ENCODE measurements at places on chromosomes 5 and 9.
A peak's percentile ranks its signal among the peaks of the same experiment; 100 is the strongest.

GRCh38 chr9:87889882-87890252 lies 7.2 kb downstream of the SPATA31E1 start:
- no peak for DNase-seq

- DNase-seq, result no peak
Measured at GRCh38 chr5:93422652-93423280, 158.3 kb downstream of the NR2F1-AS1 start.

- DNase-seq, result no peak
Measured at GRCh38 chr9:121439711-121440664, 59.7 kb downstream of the GGTA1 start.

GRCh38 chr9:127541865-127542264 lies 70.2 kb upstream of the STXBP1 start:
- no peak for DNase-seq

DNA sequence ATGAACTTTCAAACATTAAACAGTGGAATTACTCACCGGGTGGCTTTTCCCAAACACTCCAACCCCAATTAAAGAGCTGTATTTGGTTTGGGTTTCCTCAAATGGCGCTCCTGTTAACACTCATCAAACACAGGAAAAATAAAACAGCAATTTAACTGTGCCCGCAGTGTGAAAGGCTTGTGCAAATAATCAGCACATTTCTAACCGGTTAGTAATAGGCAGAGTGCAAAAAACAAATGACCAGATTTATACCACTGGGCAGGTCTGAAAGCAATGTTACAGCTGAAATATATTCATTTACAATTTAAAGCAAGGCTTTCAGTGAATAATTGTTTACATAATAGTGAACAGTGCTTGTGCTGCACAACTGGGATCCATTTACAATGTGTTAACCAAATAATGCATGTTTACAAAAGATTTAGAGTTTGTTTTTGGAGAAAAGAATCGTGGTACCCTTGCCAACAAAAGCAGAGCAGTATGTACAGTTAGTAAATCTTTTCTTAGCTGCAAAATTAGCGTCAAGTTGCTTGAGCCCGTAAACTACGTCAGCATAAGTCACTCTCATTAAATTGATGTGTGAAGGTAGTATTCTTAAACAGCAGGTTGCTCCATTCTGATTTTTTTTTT lies 662.9 kb upstream of the ZNF608 start:
- DNase-seq, result no peak

- DNase-seq, result no peak
Measured at GRCh38 chr9:136013524-136014034, 52.4 kb upstream of the UBAC1 start.

DNA sequence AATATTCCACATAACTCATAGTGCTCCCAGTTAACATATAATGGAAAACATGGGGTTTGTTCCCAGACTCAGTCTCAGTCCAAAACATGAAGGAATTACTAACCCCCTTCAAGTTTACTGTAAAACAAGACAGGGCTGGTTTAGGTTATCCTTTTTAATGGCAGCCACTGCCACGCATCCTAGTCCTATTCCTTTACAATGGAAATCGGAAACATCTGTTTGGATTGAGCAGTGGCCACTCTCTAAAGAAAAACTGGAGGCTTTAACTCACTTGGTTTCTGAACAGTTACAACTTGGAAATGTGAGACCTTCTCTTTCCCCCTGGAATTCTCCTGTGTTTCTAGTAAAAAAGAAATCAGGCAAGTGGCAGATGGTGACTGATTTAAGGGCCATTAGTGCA lies 609.9 kb upstream of the ACO1 start:
- no peak for DNase-seq

GRCh38 chr5:14343376-14343775 lies 200.2 kb downstream of the TRIO start:
- DNase-seq, result no peak

DNA sequence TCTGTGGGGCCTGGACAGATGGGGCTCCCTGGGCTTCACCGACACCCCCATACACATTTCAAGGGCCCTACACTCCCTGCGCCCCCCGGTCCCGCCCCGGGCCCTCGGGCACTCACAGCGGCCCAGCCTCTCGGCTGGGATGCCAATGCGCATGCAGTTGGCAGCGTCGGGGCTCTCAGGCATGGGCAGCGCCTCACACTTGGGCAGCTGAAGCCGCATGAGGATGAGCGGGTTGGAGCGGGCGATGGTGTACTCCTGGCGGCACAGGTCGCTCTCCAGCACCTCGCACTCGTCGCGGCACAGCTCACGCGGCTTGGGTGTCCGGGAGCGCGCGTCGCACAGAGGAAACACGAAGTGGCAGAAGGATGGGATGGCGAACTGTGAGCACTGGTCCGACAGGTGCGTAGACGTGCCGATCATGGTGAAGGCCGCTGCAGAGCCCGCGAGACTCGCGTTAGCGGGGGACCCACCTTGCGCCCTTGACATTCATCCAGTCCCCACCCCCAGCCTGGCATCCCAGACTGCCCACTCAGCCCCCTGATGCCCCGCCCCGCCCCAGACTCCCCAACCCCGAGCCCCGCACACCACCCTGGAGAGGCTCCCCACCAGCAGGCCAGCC lies 216.9 kb downstream of the ROR2 start:
- DNase-seq, result no peak

GRCh38 chr9:33628865-33629410 lies 104.9 kb downstream of the ANKRD18B start:
- DNase-seq, result no peak

GRCh38 chr5:149363936-149364335 lies 6.1 kb downstream of the PCYOX1L start:
- no peak for DNase-seq

DNA sequence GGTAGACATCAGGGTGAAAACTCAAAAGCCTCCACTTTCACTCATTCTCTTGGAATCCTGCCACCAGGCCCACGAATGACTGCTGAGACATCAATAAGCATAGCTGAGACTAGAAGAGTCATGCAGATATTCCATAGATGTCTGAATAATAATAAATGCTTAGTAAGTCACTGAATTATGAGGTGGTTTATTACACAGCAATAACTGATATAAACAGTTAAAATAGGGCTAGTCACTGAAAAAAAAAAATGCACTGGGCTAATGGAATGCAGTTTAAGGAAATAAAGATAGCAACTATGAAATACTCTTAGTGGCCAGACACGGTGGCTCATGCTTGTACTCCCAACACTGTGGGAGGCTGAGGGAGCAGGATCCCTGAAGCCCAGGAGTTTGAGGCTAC lies 262.8 kb upstream of the CDH6 start:
- DNase-seq, result no peak

DNA sequence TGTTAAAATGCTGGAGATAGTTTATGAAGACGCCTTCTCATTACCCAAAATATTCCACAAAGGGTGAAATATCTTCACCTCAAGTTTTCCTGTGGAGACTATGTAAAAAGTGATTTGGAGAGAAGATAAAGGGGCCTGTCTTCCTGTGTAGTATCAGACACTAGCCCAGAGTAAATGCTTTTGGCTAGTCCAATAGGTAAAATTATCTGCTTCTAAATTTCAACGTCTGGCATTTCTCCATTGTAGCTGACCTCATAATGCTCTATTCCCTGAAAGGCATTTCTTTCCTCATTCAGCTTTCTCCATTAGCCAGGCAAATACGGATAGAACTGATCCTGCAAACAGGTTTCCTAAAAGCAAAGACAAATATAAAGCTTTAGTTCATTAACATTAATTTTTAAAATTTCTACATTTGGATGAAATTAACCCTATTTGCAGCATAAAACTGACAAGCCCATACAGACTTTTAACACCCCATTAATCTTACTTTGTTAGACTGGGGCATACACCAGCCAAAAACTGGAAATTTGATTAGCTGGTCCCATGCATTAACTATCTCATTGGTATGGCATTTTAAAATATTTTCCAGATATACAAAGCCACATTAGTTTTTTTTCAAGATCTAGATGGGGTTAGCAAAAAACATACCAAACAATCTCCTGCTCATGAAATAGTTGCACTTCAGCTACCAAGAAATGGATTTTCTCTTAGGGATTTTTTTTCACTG lies 548.8 kb downstream of the EFNA5 start:
- DNase-seq, result no peak

DNA sequence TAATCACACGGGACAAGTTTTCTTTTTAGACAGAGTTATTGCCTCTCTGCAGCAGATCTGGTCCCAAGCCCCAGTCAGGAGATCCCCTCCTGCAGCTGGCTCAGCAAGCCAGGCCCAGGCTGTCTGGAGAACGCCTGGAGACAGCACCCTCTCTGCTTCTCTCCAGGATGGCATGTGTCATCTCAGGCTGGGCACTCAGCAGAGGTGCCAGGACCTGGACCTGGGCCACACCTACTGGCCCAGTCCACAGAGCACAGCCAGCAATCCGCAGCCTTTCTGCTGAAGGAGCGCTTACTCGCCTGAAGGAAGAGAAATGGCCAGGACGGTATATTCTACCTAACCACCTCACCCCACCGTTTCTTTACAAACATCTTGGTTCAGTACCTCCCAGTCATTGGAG lies 4.7 kb upstream of the TBC1D9B start:
- DNase-seq, result no peak

DNA sequence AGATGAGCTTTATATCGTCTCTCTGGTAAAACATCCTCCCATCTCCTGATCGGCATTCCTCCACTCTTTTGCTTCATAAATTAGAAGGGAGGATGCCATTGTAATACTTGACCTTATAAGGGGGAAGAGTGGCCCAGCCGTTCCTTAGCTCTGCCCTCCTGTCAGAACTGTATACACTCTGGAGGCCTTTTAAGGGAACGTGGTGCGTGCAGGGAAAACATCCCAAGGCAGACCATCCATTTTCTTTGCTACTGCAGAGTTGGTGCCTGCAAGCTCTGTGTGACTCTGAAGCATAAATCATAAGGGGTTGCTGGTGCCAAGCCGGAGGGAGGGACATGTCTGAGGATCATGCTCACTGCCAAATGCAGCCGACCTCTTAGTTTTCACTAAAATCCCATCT lies 90.4 kb downstream of the PGM5 start:
- DNase-seq, result no peak

- DNase-seq, result no peak
Measured at GRCh38 chr5:149267241-149267973, 4.3 kb upstream of the AFAP1L1 start.

DNA sequence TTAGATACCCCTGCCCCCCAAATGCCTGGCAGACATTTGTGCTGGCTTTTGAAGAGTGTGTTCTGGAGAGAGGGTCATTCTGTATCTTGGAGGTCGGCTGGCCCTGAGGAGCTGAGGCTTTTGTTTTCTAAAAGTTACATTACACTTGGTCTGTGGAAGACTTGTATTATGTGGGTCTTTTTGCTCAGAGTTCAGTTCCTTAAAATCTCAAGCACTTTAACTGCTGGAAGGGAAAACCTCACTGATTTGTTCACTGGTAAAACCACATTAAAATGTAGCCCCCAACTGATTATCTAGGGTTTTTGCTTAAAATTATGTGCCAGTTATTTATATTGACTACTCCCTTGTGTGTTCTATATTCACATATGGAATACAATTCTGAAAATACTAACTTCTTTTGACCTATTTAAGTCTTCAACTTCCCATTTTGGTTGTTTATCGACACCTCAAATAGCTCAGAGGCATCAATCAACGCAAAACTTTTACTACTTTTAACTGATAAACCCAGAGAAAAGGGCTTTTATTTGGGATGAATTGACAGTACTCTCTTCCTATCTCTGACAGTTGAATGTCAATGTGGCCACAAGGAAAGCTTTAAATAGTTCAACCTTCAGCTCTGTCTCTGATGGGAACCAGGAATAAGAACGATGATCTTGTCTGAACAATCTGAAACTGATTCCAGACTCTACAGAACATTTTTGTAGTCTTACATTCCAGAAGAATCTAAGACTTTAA lies 54.0 kb upstream of the MAP3K1 start:
- no peak for DNase-seq

DNA sequence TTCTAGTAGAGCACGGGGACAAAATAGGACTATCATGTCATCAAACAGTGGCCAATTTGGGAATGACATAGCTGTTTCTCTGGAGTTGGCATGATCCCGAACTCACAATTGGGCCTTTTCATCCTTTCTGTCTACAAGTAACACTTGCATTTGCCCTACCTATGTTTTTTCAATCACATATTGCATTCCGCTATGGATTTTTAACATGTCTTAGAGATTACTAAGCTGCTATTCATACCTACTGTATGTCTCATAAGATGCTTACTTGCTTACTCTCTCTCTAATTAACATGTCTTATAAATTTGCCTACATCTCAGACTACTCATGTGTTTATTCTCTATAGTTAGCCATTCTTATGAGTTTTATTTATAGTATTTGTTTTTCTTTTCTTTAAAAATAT lies 341.2 kb upstream of the CTNND2 start:
- no peak for DNase-seq

DNA sequence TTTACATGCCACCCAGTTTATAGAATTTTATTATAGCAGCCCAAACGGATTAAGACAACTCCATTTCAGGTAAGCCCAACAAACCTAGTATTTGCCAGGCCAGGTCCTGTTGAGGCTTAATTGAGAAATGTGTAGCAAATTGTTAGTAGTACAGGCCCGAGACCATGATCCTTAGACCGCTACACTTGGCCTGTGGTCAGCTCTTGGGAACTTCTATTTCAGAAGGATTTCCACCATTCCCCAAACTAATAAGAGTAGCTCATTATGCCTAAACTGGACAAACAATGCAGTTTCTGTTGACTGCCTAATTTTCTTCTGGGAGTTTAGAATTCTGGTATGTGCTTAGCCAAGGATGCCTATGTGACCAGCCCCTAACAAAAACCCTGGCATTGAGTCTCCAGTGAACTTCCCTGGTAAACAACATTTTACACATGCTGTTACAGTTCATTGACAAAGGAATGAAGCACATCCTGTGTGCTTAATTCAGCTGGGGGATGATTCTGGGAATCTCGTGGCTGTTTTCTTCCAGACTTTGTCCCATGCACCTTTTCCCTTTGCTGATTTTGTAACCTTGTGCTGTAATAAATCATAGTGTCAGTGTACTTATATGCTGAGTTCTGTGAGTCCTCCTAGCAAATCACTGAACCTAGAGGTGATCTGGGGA lies 5.6 kb upstream of the GPX3 start:
- DNase-seq, result no peak

DNA sequence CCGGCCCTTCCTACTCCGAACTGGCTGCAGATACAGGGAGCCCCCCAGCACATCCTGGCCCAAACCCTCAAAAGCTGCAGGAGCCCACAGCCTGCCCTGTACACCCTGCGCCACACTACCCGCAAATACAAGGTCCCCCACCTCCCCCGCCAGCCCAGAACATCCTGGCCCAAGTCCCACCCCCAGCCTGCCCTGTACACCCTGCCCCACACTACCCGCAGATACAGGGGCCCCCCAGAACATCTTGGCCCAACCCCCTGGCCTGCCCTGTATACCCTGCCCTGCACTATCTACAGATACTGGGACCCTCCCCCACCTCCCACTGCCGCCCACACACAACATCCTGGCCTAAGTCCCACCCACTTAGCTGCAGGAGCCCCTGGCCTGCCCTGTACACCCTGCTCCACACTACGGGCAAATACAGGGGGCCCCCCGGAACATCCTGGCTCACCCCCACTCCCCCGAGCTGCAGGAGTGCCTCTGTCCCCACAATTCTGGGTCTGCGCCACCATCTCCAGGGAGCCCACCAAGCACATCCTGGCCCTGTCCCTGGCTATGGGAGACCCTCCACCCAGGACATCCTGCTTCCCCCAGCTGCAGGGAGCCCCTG lies 8.3 kb downstream of the LPCAT1 start:
- DNase-seq, result no peak

GRCh38 chr9:94860678-94861588 lies 134.4 kb downstream of the AOPEP start:
- peak; percentile 63 for DNase-seq
